ENCODE measurements at places on chromosomes 4 and X. TPM values are rescaled to one million over a fixed set of nuclear protein-coding genes. Genes with fewer than 3 reads are reported as not detected.

DNA sequence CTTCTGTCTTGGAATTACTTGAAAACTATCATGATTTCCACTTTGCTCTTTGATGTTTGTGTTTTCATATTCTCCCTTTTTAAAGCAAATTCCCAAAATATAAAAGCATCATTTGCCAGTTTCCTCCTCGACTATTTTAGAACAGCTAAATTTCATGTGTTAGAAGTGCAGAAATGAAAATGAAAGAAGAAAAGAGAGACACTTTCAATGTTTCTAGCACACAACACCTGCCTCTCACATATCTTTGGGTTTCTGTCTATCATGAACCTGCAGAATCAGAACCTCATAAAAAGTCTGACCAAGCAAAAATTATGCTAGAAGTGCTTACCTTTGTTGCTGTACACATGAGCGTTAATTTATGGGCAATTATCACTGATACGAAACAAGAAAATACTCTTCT, 1.9 kb upstream of the NEUROG2 start:
- DNase-seq: no peak
- no peak overlapping the region for H3K4me3 ChIP-seq
- no peak overlapping the region for H3K27ac ChIP-seq
- peaks cover 54% of the 10 kb centered on the region for H3K27me3 ChIP-seq
- H3K4me1 ChIP-seq: no peaks in the 10 kb centered on the region
- no peaks in the 10 kb centered on the region for H3K36me3 ChIP-seq

ZNF732 gene
- 0.14 TPM for total RNA-seq

- no peaks in the 10 kb centered on the region for H3K36me3 ChIP-seq
- no peaks in the 10 kb centered on the region for H3K27me3 ChIP-seq
- H3K27ac ChIP-seq: no peak overlapping the region
- no peak overlapping the region for H3K4me3 ChIP-seq
- no peaks in the 10 kb centered on the region for H3K4me1 ChIP-seq
Observed at GRCh38 chr4:99390055-99390454, 37.5 kb upstream of the ADH1C start.

DNA sequence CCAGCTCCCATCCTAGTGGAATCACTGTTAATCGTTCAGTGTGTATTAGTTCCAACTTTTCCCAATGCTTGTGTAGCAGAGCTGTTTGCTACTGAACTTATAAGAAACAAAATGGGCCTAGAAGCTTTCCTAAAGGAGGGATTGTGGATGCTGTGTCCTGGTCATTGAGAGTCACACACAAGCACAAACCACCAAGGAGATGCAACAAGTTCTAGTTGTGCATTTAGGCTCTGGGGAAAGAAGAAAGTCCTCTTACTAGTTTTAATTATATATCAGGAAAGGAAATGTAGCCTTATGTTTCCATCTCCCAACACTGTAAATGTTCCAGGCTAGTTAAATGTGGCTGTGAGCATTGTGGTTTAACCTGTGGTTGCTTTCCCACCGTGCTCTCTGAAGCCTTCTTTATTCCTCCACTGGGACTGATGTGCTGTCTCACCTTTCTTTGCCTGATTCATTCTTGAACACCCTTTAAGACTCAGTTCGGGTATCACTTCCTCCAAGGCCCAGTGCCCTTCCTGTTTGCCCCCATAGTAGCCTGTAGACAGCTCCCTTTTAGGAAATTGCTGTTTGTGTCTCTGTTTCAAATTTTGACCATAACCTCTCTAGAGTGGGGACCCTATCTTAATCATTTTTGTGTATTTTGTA, 34.3 kb downstream of the ATP10D start:
- H3K36me3 ChIP-seq: no peaks in the 10 kb centered on the region
- H3K4me3 ChIP-seq: no peak overlapping the region
- no peaks in the 10 kb centered on the region for H3K4me1 ChIP-seq
- H3K27me3 ChIP-seq: no peaks in the 10 kb centered on the region
- no peak overlapping the region for H3K27ac ChIP-seq
- DNase-seq: no peak

MAGEA10 gene
- total RNA-seq: 8.0 TPM

DNA sequence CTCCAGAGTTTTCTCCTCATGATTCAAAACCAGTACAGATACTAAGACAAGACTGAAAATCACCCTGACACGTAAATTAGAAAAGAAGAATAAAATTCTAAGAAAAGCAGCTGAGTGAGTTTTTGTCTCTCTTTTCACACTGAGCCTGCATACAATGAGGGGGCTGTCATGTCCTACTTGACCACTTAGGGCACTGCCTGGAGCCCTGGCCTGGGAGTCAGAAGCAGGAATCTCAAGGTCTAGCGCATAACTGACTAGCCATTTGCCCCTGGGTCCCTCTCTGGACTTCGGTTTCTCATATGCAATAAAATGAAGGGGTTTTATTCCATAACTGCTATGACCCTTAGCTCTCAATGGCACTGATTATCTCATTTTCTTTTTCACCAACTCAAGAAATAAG, 36.7 kb upstream of the SLC25A4 start:
- no peak overlapping the region for H3K4me3 ChIP-seq
- no peaks in the 10 kb centered on the region for H3K4me1 ChIP-seq
- H3K36me3 ChIP-seq: no peaks in the 10 kb centered on the region
- DNase-seq: no peak

C4orf54 gene
- total RNA-seq: 0.32 TPM

CT83 gene
- total RNA-seq: not detected

MAGEB17 gene
- total RNA-seq: 1.1 TPM

GRCh38 chrX:71109051-71109450, 2.3 kb downstream of the IL2RG start:
- no peaks in the 10 kb centered on the region for H3K36me3 ChIP-seq
- H3K27ac ChIP-seq: no peak overlapping the region
- H3K4me3 ChIP-seq: no peak overlapping the region
- no peak for DNase-seq
- no peaks in the 10 kb centered on the region for H3K4me1 ChIP-seq
- no peaks in the 10 kb centered on the region for H3K27me3 ChIP-seq

COL4A6 gene
- 16.7 TPM for total RNA-seq

DNA sequence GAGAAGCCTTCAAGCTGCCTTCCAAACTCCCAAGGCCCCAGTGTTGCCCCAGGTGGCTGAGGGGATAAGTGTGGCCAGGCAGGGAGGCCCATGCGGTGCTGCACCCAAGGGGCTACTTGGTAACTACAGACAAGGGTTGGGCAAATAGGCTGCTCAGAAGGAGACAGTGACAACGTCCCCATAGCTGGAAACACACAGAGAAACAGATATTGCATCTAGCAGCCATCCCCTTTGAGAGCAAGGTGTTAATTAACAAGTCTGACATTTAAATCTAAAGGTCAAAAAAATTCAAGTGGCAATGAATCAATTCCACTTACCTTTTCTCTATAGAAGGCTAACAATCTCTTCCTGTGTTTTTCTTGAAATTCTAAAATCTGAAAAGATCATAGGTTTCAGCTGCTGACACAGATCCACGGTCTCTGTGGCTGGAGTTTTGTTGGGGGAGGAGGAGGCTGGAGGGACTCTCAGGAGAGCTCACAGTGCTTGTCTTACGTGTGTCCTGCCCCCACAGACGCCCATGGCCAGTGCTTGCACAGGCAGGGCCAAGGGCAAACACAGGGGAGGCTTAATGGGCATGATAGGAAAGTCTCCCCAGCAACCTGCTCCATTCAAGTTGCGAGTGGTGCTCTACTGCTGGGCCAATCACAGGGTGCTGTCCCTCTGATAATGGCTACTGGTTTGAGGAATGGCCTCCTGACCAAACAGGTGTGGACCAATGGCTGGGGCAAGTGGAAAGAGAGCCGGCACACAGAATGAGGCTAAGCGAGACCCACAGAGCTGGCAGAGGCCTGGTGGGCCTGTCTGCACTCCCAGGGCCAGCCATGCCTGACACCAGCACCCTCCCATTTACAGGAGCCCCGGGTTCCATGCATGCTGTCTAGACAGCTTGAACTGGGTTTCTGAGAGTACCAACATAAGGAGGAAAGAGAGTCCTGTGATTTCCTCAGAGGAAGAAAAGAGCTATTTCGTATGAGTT, 22.6 kb downstream of the RNF212 start:
- DNase-seq: no peak
- no peaks in the 10 kb centered on the region for H3K36me3 ChIP-seq
- no peak overlapping the region for H3K27ac ChIP-seq
- H3K4me3 ChIP-seq: no peak overlapping the region
- H3K4me1 ChIP-seq: no peaks in the 10 kb centered on the region

GRCh38 chr4:33296876-33297455, 2576.8 kb downstream of the PCDH7 start:
- H3K27me3 ChIP-seq: no peaks in the 10 kb centered on the region
- no peak for DNase-seq
- no peak overlapping the region for H3K27ac ChIP-seq
- H3K36me3 ChIP-seq: no peaks in the 10 kb centered on the region
- no peak overlapping the region for H3K4me3 ChIP-seq
- no peaks in the 10 kb centered on the region for H3K4me1 ChIP-seq

- peak overlapping the region; percentile 97 for H3K27ac ChIP-seq
- H3K36me3 ChIP-seq: no peaks in the 10 kb centered on the region
- peaks cover 2% of the 10 kb centered on the region for H3K4me1 ChIP-seq
- DNase-seq: no peak
Observed at GRCh38 chr4:99945718-99946355, 581 bp downstream of the DNAJB14 start.

DNA sequence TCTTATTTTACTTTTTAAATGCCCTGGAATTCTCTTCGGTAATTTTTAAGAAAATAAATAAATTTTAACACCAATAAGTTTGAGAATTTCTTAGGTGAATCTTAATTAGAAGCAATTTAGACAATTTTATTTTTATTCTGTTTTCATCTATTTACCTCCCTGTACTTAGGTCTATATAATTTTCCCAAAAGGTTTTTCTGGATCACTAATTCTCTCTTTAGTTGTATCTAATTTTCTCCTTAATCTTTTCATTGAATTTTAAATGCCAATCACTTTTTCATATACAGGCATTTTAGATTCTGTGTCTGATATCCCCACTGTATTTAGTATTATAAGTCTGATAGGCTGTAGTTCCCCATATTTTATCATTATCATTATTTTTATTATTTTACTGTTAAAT, 845.3 kb downstream of the TRIML1 start:
- H3K4me3 ChIP-seq: no peak overlapping the region
- no peak for DNase-seq
- H3K27me3 ChIP-seq: no peaks in the 10 kb centered on the region

ADAM29 gene
- 5.3 TPM for total RNA-seq

XK gene
- 3.2 TPM for total RNA-seq

AADAT gene
- total RNA-seq: 16.2 TPM

DNA sequence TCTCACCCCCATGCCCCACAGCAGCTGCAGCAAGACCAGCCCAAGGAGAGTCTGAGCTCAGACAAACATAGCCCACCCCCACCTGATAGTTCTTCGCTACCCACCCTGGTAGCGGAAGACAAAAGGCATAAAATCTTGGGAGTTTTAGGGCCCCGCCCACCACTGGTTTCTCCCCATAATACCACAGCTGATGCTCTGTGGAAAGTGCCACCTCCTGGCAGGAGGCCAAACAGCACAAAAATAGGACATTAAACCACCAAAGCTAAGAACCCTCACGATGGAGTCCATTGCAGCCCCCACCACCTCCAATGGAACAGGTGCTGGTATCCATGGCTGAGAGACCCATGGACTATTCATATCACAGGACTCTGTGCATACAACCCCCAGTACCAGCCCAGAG, 226.7 kb downstream of the SNCA start:
- H3K4me3 ChIP-seq: no peak overlapping the region
- no peak for DNase-seq
- H3K36me3 ChIP-seq: no peaks in the 10 kb centered on the region
- no peaks in the 10 kb centered on the region for H3K27me3 ChIP-seq
- no peaks in the 10 kb centered on the region for H3K4me1 ChIP-seq

DUSP9 gene
- 3.5 TPM for total RNA-seq

DNA sequence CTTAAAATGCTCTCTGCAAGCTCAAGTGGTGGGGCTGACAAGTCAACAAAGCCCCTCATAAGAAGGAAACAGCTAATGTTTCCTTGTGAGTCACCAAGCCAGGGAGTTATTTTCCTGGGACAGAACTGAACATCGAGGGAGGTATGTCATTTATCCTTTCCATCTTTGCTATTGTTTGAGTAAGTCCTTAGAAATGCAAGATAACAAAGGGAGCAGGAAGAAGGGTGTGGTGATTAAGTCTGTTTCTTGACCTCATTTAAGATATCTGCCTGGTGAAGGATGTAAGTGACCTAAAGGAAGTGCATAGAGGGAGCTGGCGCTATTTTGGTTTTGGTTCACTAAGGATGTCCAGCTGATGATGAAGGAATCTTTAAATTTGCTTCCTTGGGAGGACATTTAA, 39.9 kb downstream of the ATG4A start:
- H3K27ac ChIP-seq: no peak overlapping the region
- no peak overlapping the region for H3K4me3 ChIP-seq
- no peaks in the 10 kb centered on the region for H3K4me1 ChIP-seq
- DNase-seq: no peak
- no peaks in the 10 kb centered on the region for H3K36me3 ChIP-seq

DNA sequence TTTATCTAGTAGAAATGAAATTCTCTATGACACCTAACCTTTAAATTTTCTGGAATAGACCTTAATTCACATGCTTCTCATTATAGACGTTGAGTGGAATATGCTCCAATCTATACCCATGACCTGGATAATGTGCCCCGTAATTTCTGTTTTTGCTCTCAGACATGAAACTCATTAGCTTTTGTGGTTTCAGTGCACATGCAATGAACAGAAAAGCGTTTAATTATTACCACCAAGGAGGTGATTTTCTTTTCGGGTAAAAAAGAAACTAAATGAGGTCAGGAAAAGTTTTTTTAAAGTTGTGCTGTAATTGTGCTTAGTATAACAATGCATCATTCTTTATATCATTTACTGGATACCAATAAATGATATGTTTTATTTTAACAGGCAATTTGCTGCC, 1703.9 kb upstream of the TENM3 start:
- no peaks in the 10 kb centered on the region for H3K27me3 ChIP-seq
- DNase-seq: no peak
- no peak overlapping the region for H3K4me3 ChIP-seq
- no peaks in the 10 kb centered on the region for H3K4me1 ChIP-seq
- no peaks in the 10 kb centered on the region for H3K36me3 ChIP-seq

DNA sequence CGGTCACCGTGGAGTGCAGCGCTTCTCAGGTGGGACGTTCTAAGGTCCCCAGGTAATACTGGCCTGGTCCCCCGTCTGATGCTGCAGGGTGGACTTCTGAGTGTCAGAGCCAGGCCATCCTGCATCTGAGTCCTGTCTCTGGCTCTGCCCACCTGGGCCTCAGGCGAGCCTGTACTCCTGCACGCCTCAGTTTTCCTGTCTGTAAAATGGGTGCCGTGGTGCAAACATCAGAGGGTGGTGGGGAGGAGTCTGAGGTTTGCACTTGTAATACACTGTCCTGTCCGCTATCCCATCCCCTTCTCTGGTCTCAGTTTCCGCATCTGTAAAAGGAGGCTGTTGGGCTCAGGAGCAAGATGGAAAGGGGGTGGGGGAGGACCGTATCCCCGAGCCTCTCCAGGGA, 41.3 kb downstream of the SORCS2 start:
- DNase-seq: no peak
- no peaks in the 10 kb centered on the region for H3K36me3 ChIP-seq

DACH2 gene
- total RNA-seq: 0.40 TPM

TAF1 gene
- 27.1 TPM for total RNA-seq

DNA sequence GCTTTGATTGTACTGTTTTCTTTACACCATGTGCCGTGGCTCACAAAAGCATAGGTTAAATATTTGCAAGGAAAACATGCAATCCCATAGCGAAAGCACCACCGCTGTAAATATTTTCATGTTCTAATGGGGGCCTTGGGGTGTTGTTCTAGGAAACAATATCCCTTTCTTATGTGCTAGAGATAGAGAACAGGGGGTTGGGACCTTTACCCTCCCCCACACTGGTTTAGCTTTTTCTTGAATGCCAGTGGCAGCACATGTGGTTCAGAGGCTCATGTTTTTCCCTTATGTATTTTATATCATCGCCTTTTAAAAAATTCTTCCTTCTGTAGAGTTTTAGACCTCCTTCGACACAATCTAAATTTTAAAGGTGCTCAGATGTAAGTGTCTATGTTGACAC, 422.6 kb upstream of the TENM3 start:
- DNase-seq: no peak
- no peaks in the 10 kb centered on the region for H3K4me1 ChIP-seq
- H3K4me3 ChIP-seq: no peak overlapping the region
- no peak overlapping the region for H3K27ac ChIP-seq

HOPX gene
- 12.2 TPM for total RNA-seq
